Fibroblast of mammary gland (primary cell): ENCODE measurements at places on chromosomes 5 and 9.

- DNase-seq: no peak
Observed at GRCh38 chr5:123835421-123835820, 323.4 kb downstream of the CSNK1G3 start.

GRCh38 chr5:150210644-150211043, 20.8 kb downstream of the SLC6A7 start:
- no peak for DNase-seq

DNA sequence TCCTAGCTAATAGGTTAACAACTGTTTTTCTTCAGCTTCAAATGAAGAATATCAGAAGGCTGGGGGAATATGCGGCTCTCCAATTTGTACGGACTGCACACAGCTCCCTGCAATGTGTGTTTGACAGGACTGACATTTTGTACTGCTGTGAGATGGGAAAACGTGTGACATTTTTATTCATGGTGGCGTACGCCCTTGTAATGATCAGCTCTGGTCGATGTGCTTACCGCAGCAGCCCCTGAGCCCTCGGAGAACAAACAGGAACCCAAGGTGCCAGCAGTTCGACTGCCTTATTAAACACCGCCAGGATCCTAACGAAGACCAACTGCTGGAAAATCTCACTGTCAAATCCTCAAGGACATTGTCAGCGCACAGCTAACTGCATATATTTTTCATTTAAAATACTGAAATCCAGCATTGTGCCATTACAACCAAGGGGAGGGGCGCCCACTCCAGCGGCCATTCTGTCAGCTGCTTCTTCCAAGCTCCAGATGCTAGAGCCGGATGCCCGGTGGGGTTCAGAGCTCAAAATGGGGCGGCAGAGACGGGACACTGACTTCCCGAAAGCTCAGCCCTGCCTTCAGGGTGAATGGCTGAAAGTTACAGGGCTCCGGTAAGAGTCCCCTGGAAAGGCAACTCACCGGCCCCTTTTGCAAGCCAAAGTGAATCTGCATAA, 66.8 kb downstream of the CRB2 start:
- DNase-seq: no peak

GRCh38 chr9:111728143-111728542, 66.6 kb downstream of the SHOC1 start:
- peak; percentile 5 for DNase-seq

- DNase-seq: no peak
Observed at GRCh38 chr9:109639674-109640579, 140.1 kb upstream of the PALM2AKAP2 start.

DNA sequence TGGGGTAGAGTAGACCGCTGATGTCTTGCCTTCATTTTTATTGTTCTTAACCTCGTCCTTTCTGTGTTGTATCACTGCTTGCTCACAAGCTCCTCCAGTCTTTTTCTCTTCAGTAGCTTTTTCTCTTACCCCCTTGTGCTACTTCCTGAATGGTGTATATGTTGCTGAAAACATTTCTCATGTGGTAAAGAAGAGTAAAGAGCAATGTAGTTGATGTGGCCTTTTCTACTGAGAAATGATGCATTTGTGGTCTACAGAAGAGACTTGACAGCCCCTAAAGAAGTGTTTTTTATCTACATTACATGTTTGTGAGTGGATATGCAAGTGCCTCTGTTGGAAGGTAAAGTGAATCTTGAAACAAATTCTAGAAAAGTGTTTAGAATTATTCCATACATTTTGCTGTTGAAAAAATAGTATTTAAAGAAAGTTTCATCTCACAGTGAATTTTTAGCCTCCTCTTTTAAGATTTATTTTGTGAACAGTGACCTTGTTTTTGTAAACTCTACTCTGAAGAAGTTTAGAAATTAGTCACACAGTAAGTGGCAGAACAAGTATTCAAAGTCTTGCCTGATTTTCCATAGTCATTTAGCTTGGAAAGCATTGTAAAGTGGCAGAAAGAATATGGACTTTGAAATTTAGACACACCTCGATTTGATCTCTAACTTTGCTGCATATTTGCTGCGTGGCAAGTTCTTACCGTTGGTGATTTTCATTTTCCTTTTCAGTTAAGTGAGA, 17.4 kb downstream of the CDC42SE2 start:
- DNase-seq: no peak

- no peak for DNase-seq
Observed at GRCh38 chr9:8533681-8534080, 734.1 kb upstream of the DMAC1 start.

GRCh38 chr9:16515879-16516301, 354.6 kb downstream of the BNC2 start:
- peak; percentile 85 for DNase-seq

GRCh38 chr9:69207503-69207902, 33.4 kb downstream of the TJP2 start:
- DNase-seq: no peak

DNA sequence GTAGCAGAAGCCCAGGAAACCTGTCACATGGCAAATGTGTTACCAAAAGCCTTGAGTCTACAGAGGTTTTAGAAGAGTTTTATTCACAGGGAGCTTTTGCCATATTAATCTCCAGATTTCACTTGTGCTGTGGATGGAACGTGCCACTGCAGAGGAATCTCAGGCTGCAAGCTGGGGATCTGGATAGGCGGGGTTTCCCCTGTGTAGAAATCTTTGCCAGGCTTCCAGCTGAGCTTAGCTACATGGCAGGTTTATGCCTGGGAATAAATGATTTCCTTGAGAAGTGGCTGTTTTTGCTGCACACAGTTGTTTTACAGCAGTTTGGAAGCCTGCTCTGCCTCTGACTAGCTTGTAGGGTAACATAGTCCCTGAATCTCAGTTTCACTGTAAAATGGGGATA, 224.6 kb upstream of the PLPPR1 start:
- no peak for DNase-seq

- peak; percentile 45 for DNase-seq
Observed at GRCh38 chr5:15904899-15905830, 274.4 kb downstream of the MARCHF11 start.

DNA sequence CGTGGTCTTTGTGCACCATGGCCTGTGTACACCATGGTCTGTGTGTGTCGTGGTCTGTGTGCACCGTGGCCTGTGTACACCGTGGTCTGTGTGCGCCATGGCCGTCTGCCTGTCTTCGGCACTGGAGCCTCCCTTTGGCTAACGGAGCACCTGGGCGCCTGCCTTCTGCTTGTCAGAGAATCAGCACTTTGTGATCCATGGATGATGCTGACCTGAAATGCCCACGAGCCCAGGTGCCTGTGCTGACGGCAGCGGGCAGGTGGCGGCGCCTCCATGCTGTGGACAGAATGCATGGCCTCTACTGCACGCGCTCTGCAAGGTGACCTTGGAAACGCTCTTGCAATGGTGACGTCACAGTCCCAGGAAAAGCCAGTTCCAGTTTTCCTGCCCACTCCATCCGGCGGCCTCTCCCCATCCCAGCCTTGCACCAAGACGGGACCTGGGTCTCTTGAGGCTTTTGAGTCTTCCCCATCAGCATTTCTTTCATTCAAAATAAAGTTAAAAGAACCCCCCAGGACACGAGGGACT, 14.6 kb downstream of the LCN9 start:
- no peak for DNase-seq

GRCh38 chr5:127079994-127080491, 6.7 kb upstream of the C5orf63 start:
- no peak for DNase-seq

- DNase-seq: peak; percentile 38
Observed at GRCh38 chr5:8057769-8058168, 188.8 kb downstream of the MTRR start.

DNA sequence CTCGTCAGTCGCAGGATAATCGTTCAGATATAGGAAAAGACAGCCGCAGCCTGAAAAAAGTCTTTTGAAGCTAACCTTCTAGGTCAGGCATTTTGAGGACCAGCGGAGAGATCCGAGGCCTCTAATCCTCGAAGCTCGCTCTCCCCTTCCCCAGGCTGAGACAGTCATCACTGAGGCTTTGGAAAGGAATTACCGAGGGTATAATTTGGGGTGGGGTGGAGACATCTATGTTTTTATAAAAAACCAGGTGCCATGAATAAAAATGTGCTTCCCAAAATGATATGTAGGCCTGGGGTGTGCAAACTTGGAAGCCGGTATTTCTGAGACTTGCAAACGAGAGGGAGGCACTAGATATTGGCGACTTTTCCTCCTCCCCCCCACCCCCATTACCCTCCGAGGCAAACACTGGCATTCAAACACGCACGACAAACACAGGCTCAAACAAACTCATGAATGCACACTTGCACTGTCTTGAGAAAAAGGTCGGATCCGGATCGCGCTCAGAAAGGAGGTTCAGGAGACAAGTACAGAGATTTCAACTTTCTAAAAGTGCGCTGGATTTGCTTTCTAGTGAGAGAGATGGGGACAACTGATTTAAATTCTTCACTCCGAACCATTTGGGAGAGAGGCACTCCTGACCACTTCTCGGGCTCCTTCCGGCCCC, 935 bp upstream of the MSX2 start:
- no peak for DNase-seq

DNA sequence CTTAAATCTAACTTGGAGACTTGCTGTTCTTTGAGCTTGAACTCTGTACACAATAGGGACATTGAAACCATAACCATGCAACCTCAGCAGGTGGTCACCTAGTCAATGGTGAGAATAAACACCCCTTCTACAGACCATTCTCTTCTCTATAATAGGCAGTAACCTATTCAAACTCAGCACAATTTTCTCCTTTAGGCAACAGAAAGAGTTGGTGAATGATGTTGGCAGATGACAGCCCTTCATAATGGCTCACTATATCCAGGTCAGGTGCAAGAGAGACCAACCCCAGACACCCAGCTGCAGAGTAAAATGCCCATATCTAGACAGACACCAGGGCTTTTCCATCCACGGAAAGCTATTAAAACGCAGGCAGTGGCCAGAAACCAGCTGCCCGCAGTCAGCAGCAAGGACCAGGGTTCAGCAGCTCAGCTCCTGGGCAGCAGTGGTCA, 106.7 kb downstream of the SERINC5 start:
- no peak for DNase-seq
